CD4-positive, alpha-beta T cell (primary cell): ENCODE measurements at places on chromosomes 12 and 14.

DNA sequence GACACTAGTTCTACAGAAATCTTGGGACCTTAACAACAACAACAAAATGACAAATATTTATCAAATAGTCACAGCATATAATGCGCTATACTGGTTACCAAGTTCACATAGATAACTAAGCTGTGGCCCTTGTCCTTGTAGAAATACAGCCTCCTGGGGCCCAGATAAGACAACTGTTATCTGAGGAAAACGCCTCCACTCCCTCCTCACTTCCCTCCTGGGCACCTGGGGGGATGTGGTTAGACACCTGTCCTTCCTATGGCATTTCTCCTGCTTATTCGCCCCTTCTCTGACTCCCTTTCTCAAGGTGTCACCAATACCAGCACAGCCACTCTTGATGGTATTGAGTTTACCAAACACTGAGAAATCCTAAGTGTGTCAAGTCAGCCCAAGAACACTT lies 419.4 kb downstream of the RAD51B start:
- DNase-seq, result no peak

- DNase-seq, result no peak
Measured at GRCh38 chr12:123050331-123050831, 69.9 kb downstream of the ARL6IP4 start.

DNA sequence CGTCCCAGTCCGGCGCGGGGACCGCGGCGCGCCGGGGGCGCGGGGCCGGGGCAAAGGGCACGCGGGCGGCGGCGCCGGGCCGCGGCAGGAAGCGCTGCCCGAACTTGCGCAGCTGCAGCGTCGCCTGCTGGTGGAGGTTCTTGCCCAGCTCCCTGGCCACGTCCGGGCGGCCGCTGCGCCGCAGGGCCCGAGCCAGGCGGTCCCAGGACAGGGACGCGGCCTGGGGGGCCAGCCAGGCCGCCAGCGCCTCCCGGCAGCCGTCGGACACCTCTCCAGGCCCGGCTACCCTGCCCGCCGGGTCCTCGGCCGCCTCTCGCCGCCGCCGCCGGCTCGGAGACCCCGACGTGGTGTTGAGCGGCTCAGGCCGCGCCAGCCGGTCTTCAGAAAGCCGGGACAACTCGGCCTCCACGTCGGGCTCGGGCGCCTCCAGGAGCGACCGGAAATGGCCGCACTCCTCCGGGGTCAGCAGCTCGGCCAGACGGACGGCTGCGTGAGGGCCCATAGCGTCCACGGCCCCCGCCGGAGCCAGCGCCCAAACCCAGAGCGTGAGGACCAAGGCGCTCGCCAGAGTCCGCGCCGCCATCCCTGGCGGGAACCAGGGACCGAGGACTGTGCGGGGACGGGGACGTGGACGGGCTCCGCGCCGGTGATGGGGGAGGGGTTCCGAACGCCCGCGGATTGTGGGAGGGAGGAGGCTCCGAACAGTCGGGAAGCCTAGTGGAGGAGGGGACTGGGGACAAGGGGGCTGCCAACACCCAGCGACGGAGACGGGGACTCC lies 34.0 kb downstream of the FIGNL2 start:
- DNase-seq, result peak; percentile 36

DNA sequence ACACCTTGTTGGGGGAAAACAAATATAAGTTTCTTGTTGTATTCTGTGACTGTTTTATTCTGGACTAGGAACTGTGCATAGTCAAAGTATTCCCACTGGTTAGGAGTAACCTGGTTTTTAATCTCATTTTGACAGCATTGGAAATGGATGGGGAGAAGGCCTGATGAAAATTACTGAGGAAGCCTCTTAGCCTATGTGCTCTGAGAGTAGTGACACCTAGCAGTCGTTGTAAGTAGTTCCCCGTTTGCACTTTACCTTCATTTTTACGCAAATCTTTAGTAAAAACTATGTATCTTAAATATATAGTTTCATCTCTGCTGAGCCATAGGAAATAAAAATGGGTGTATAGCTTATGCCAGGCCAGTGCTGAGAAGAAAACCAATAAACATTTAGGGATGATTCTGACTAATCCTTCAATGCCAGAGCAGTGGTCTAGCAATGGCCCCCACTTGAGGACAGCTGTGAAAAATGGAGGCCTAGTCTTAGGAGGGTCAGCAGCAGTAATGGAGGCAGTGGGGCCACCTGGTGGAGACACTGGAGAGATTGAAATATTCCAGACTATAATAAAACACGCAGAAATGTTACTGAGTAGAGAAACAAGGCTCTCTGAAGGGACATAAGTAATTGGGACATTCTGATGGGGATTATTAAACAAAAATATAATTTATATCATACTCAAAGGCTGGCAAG lies 133.2 kb upstream of the NOVA1 start:
- DNase-seq, result no peak

GRCh38 chr14:64704143-64704742 lies at the start of gene PLEKHG3:
PLEKHG3 (plus strand) TSS chr14:64704424; CDS start chr14:64727632, 23,208 bp downstream.
- DNase-seq, result no peak

DNA sequence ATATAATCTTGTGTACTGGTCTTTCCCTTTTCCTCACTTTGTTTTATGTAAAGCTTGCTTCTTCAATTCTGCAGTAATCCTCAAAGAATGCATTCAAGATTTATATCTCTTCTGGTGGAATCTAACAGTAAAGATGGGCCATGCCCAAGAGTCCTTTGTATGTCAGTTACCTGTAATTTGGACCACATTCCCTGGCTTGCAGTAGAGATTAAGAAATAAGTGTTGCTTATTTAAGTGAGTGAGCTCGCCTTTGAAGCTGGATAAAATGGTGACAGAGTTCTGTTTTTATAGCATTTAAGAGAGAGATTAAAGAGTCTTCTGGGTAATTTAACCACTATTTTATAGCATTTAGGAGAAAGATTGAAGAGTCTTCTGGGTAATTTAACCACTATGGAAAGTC lies 262.1 kb upstream of the ATP2B1 start:
- no peak for DNase-seq

- DNase-seq, result no peak
Measured at GRCh38 chr12:15754233-15754632, 35.0 kb downstream of the EPS8 start.

- peak; percentile 38 for DNase-seq
Measured at GRCh38 chr14:93032421-93032936, 83.2 kb downstream of the ITPK1 start.

DNA sequence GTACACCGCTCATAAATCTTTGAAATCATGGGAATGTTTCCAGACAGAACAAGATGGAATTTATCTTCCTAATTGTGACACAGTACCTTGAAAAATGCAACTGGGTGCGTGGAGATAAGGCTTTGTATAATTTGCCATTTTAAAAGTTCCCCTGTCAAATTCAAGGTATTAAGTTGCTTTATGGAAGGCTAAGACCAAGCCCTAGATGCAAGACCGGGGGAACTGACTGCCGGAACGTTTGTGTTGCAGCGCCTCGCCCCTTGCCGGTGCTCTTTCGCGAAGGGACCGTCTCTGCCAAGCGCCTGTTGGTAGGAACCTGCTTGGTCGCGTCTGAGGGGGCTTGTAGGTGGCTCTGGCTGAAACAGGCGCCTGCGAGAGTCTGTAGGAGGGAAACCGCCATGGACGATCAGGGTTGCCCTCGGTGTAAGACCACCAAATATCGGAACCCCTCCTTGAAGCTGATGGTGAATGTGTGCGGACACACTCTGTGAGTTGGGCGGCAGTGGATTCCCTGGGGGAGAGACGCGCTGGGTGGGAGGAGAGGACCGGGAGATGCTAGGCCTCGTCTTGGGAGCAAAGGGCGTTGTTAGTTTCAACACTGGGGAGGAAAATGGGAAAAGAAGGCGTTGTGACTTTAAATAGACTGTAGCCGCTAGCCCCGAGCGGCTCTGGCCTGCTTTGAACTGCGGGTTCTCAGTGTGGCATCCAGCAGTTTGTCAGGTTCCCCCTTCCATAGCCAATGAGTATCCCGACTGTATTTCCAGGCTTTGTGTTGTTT lies at the start of gene MNAT1:
TSS of gene MNAT1 (plus strand) at position 297 of the 778 bp plus-strand sequence. CDS start at position 399, 102 bp downstream.
- peak; percentile 65 for DNase-seq

DNA sequence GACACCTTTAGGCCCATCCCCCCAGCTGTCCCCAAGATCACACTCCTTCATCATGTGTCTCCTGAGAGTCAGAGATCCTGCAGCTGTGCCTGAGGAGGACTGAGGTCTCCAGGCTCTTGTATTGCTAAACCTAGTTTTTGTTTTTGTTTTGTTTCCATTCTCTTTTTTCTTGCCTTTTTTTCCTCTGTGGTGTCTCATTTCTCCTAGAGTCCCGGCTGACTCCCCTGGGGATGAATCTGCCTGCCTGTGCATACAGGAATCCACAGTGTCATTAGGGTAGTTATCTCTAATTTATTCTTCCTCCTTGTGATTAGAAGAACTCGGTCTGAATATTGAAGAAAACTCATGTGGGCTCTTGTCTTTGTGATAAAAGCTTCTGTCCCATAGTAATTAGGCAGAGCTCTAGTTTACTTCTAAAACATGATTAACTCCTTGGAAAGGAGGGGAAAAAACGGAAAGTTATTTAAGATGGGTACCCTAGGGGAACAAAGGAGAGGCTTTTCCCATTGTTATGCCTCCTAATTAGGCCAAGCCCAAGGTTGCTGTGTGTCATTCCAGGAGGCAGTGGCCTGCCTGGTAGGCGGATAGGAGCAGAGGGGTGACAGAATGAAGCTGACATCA lies 343.2 kb downstream of the ZFP36L1 start:
- no peak for DNase-seq

DNA sequence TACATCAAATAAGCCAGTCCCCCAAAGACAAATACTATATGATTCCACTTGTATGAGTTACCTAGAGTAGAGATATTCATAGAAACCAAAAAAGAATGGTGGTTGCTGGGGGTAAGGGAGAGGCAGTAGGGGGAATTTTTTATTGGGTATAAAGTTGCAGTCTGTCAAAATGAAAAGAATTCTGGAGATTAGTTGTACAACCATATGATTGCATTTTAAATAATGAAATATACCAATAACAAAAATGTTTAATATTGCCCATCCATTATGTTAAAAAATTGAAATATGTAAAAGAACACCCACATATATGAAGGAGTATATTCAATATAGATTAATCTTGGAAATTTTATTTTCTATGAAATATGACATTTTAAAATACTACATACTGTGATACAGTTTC lies 1383.5 kb downstream of the FSCB start:
- no peak for DNase-seq

DNA sequence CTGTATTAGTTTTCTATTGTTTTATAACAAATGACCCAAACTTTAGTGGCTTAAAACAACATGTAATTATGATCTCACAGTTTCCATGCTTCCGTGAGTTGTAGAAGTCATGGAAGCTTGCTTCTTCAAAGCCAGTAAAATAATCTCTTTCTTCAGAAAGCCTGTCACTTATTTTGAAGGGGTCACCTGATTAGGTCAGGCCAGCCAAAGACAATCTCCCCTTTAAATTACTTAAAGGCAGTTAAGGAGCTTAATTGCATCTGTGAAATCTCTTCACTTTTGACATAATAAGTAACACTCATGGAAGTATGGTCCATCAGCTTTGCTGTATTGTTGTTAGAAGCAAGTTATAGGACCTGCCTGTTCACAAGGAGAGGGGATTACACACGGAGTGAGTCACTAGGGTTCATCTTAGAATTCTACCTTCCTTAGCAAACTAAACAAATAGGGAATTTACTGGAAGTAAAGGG lies 89.8 kb downstream of the FAR2 start:
- no peak for DNase-seq

DNA sequence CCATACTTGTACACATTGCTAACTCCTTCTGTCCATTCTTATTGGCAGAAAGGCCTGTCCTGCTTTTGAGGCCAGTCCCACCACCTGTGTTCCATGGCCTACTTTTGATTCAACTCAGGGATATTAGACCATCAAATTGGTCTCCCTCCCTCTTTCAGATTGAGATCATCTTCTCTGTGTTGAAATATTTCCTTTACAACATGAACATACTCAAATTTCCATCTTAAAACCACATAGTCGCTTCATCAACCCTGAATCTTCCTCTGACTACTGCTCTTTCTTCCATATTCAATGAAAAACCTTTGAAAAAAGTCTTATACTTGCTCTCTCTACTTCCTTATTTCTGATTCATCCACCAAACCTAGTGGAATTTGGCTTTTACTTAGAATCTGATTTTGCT lies 34.9 kb downstream of the TRMT5 start:
- DNase-seq, result no peak

DNA sequence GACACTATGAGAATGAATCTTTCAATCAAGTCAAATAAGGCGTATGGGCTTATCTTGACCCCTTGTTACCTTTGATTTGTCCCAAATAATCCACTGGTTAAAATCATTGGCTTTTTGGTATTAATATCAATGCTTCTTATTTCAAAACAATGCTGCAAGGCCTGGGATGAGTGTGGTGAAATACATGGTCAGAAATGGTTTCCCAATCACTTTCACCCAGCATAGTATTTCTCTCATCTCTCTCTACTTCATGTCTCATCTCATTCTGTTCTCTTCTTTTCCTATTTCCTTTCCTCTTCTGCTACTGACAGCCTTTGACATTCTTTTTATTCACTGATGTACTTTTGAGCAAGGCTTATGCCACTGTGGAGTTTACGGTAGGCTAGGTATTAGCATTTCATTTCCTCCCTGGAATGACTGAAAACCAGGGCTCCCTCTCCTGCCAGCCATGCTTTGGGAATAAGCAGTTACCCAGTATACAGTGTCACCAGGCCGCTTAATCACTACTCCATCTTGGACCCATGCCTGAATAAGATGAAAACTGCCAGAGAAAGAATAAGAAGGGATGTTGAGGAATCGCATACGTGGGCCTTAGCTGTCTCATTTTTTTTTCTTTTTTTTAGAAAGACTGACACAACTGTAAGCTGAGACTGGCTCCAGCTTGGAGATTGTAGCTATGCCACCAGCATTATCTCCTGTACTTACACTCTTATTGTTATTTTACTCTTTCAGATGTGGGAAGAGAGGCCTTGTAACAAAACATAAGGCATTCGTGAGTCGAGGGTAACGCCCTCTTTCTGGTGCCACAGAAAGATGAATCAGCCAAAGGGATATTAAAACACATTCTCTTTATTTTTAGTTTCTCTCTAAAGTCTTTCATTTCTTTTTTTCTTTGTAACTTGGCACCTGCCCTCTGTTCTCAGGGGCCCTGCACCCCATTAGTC lies 53.5 kb downstream of the IGF1 start:
- no peak for DNase-seq
